ENCODE measurements at places on chromosomes 1 and 21. TPM values are rescaled to one million over a fixed set of nuclear protein-coding genes. Genes with fewer than 3 reads are reported as not detected.

DNA sequence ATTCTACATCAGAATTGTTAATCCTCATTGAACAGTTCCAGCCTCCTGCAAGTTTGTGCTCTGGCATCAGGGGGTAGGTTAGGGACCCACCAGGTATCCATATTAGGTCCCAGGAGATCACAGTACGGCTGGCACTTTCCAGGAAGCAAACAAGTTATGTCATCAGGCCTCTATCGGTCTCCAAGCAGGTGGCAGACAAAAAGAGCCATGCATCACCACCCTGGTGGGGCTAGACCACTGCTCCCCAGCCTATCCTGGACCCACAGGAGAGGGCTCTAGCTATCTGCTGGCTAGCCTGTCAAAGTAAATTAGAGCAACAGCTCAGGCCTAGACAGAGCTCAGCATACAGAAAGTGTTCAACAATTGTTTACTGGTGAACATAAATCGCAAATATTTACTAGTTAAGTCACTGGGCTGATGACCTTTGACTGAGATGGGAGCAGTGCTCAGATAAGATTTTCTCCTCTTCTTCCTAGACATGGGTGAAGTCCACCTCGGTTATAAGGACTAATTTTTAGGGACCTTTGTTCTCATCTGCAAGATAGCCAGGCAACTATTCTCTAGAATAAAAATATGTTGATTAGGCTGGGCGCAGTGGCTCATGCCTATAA lies 6.4 kb downstream of the NUAK2 start:
- no peak for DNase-seq

DNA sequence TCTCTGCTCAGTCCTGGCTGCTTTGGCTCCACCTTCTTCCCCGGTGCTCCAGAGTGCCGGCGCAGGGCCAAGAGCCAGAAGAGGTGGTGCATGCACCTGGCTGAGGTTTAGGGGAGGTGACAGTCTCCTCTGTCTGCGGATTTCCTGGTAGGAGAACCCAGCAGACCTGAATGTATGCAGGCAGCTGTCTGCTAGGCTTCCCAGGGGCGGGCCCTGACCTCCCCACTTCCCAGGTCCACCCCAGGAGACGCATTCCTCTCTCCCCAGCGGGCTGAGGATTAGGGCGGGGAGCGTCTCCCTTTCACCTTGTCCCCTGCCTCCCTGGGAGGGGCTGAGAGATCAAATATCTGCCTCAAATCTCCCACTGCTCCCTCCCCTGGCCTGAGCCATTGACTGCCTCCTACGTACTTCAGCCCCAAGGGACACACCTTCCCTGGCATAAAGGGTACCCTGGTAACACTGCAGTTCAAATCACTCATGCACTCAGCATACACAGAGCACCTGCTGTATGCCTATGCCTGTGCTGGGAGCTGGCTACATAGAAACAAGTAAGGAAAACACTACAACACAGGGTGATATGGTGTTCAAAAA lies 27.5 kb downstream of the DMBX1 start:
- no peak for DNase-seq

- no peak for DNase-seq
These were observed 88.1 kb downstream of the COP1 start for GRCh38 chr1:176118985-176119384.

DNA sequence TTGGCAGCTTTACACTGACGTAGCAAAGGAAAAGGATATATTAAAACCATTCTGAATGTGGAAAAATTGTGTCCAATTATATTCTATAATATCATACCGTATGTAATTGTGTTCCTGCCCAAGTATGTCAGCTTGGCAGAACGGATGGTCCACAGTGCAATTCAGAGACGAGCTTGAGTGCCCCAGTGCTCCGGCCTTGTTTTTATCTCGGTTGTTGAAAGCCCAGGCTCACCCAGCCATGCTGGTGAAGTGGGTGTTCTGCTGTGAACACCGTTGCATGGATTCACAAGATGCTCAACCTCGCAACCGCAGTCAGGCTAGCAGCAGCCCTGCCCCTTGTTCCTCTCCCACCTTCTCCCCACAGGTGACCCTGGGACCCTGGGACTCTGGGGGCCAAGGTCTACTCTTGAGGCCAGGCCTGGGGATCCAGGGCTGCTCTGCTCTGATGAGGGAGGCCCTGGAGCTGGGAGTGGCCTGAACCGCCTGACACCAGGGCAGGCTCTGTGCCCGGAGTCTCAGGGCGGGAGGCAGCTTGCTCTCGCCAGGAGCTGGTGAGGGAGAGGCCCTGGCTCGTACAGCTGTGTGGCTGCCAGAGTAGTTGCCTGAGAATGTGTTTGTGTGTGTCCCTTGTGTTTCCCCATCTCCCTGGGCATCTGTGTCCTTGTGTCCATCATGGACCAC lies 11.2 kb downstream of the PTPRF start:
- peak; percentile 90 for DNase-seq

GRCh38 chr21:46116776-46117585 lies 19.1 kb downstream of the COL6A2 start:
- DNase-seq, result peak; percentile 95

DNA sequence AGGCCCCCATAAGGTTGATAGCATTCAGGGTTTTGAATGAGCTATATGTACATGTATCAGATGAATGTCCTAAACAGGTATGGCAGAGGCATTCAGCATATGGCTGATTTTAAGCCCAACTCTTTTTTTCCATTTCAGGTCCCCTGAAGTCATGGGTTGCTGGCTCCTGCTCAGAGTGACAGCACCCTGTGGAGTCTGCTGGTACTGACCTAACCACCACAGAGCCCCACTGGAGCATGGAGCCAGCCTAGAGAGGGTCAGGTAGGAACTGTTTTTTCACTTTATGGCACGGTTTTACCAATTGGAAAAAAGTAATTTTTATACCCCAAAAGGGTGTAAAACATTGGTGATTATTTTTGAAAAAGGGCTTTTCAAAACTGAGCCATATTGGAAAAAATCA lies 82.5 kb upstream of the MPC2 start:
- no peak for DNase-seq

Gene CSF1
- 38.0 TPM for total RNA-seq

DNA sequence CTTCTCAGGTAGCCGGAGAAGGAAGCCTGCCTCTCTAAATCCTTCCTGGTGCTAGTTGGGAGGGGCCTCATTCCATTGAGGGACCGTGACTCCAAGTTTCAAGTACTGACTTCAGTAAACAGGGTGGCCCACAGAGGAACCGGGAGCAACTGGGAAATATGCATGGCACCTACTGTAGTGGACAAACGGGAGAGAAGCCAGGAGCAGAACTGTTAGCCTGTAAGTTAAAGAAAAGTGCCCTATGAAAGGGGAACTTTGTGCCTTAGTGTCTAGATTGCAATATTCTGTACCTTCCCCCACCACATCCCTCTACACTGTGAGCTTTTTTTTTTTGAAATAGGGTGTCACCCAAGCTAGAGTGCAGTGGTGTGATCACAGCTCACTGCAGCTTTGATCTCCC lies 33.2 kb upstream of the KANK4 start:
- DNase-seq, result no peak

- DNase-seq, result no peak
These were observed 27.6 kb downstream of the SKI start for GRCh38 chr1:2255420-2256369.

DNA sequence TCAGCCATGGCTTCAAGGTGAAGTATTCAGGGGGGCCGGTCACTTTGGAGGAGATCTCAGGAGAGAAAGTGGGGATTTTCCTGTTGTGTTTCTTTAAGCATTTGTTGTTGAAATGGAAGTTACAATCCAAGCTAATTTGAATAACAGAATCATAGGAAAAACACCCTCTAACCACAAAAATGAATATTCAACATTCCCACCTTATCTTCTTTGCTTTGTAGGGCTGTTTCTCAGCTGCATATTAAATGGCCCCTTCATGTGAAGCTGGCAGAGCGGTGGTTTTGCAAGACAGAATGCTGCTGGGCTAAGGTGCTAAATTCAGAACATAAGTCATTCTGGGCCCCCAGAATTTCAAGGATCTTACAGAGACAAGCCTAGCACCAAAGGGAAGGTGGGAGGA lies 279.0 kb downstream of the RRAGC start:
- DNase-seq, result no peak

Gene SERPINC1
- not detected for total RNA-seq
